ENCODE measurements at places on chromosomes 1 and 21. TPM values are rescaled to one million over a fixed set of nuclear protein-coding genes. Genes with fewer than 3 reads are reported as not detected.

- no peak for DNase-seq
Measured at GRCh38 chr1:63414691-63415365, 47.4 kb downstream of the ALG6 start.

DNA sequence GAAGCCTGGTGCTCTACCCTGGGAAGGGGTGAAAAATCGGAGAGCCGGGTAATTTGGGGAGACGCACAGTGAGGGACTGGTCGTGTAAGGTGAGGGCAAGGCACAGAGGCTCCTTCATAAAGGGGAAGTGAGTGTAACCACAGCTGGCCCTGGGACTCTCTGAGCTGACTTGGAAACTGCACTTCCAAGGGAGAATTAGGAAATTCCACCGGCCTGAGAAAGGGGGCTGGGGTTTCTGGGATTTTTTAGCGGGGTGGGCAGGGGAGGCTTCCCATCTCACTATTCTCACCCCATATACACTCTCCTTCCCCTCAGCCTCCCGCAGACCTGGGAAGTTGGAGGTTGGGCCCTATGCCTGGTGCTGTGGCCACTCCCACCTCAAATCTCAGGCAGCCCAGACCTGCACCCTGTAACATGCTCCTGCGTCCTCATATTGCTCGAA, 88.3 kb upstream of the IPO9 start:
- DNase-seq: peak; percentile 3

- no peak for DNase-seq
Measured at GRCh38 chr1:195794225-195794624, 814.0 kb downstream of the KCNT2 start.

DNA sequence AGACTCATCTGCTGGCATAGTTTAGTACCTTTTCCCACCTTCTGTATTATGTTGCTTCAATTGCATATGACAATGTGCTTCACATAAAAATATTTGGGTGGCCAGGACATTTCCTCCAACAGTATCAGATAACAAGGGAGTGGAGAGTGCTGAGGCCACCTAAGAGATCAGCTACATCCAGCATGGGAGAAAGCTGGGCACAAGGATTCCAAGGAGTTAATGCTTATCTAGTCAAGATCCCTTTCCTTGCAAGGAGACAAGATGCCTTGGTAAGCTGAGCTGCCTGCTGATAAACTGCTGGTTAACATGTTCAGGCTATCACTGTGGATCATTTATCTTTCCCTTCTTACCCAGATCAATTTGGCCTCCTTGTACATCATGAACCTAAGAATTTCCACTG, 5.4 kb downstream of the TACSTD2 start:
- no peak for DNase-seq

DNA sequence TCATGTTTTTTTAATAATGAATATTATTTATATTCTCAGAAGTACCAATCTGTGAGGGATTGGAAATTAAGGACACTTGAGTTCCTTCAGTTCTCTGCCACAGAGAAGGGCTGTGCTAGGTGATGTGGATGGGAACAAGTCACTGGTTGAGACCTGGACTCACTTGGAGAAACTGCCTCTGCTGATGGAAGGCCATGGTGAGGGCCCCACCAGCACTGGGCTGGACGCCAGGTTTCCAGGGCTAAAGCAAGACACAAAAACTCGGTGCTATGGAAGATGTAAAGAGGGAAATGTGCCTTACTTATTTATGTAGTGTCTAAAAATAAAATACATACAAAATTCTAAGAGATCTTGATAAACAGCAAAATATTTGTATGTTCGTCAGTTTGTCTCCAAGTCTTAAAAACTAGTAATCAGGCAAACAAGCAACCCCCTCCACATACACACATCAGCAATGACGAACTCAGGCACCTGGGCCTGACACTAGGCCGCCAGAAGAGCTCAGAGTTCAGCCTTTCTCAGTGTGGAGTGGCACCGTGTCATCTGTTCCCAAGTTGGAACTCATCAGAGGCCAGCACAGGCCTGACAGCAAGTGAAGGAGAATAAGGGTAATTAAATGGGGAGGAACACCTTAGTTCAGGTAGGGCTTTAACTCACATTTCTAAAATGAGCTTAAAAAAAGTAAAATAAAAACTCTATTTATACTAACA, 19.6 kb downstream of the SIPA1L2 start:
- no peak for DNase-seq

GRCh38 chr1:215508311-215508710, 58.8 kb upstream of the KCTD3 start:
- DNase-seq: no peak

GRCh38 chr1:158998037-158998780, 11.5 kb upstream of the IFI16 start:
- no peak for DNase-seq

- DNase-seq: no peak
Measured at GRCh38 chr1:199684686-199685273, 342.7 kb upstream of the NR5A2 start.

DNA sequence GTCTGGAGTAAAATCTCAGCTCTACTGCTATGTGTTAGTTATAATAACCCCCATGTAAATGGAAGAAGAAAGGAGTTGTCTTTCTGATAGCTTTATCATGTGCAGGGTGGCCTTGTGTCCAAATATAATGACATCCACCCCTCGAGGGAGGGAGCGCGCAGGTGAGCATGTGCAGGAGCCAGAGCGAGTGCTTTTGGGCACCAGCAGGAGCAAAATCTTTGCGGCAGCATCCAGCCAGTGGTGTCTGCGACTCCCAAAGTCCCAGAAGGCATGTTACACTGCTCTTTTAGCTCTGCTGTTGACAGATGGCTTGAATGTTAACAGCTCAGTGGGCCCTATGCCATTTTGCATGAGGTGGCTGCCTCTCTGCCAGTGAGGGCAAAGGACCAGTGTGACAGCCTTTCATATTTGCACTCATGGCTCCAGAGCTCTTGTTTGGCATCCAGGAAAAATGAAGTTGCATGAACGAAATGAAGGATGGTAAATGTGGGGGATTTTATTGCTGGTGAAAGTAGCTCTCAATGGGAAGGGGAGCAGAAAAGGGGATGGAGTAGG, 146.7 kb downstream of the HMCN1 start:
- no peak for DNase-seq

DNA sequence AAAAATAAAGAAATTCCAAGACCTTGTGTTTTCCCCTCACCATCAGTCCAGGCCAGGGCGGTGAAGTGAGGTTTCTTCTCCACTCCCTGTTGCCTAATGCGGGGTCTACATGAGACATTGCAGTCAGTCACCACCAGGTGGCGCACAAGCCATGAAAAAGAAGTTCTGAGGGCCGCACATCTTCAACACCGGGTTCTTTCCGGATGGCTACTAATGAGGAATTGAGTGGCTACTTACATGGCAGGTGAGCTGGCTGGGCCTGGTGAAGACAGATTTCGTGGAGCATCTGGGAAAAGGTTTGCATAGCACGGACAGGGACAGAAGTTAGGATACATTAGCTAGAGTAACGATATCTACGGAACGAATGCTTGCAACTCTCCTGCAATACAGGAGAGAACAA, 15.8 kb upstream of the S100A11 start:
- DNase-seq: peak; percentile 78

- no peak for DNase-seq
Measured at GRCh38 chr1:70318191-70318590, 36.3 kb downstream of the ANKRD13C start.

GRCh38 chr1:109185357-109185756, 28.4 kb upstream of the SARS1 start:
- no peak for DNase-seq

DNA sequence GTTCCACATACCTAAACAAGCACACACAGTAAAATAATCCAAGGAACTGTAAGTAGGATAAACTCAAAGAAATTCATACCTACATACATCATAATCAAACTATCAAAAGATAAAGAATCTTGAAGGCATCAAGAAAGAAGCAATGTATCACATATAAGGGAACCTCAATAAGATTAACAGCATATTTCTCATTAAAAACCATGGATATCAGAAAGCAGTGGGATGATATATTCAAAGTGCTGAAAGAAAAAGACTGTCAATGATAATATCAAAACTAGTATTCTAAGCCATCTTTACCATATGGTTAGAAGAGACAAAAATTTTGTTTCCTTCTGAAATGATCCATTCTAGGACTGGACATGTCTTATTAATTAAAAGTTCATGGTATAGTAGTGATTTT, 37.1 kb upstream of the ADAM30 start:
- no peak for DNase-seq

GRCh38 chr1:104163912-104164476, 414.3 kb downstream of the AMY1C start:
- DNase-seq: no peak

DNA sequence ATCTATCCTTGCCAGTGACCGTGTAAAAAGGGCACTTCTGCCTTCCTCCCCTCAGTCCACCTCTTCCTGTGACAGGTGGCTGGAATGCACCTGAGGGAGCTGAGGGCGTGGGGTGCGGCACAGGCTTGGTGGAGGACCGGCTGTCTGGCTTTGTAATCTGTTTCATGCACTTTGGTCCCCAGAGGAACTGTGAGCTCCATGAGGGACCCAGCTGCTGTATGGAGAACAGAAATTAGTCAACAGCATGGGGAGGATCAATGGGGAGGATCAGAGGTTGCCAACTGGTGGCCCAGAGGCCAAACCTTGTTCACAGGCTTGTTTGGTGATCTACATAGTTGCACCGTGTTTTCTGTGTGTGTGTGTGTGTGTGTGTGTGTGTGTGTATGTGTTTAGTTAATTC, 19.0 kb upstream of the LUZP1 start:
- DNase-seq: no peak

- no peak for DNase-seq
Measured at GRCh38 chr1:36248250-36248894, 24.1 kb downstream of the THRAP3 start.

DNA sequence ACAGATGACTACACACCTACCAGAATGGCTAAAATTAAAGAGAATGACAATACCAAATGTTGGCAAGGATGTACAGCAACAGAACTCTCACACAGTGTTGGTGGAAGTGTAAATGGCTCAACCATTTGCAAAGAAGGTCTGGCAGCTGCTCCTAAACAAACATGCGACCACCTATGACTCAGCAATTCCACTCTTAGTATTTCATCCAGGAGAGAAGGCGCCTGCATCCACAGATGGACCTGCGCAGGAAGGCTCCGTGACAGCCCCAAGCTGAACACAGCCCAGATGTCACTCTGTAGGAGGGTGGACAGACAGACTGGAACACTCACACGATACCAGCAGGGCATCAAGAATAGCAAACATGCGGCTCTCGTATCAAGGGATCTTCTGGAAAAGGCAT, 6.7 kb downstream of the PTTG1IP start:
- no peak for DNase-seq

- no peak for DNase-seq
Measured at GRCh38 chr21:34852448-34852847, 183.7 kb downstream of the CLIC6 start.

- DNase-seq: no peak
Measured at GRCh38 chr1:20078171-20078651, 8.2 kb downstream of the PLA2G5 start.

DNA sequence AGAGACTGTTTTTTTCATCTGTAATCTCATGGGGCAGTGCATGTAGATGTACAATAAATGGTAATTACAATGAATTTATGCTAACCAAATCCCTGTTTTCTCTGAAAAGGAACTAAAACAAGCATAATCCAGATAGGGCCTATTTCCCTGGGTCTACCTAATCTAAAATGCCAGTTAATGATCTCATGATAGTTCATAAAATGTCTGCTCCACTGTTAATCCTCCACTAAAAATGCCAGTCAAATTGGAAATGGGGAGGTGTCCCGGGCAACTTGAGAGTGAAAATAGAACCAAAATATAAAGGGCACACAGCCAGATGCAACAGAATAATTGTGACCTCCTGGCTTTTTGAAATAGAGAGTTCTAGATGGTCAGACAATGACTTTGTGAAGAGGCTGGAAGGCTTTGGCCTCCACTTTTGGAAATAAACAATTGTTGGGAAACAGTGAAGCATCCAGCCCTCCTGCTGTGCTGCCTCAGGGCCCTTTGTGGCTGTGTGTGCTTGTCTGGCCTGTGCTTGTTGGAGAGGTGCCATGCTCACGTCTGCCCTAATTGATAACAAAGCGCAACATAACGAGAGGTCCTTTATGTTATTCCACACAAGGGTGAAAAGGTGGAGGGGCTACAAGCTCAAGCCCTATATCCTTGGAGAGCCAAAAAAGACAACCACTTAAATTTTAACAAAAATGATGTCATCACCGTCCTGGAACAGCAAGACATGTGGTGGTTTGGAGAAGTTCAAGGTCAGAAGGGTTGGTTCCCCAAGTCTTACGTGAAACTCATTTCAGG, 97.7 kb downstream of the ATP5PO start:
- DNase-seq: no peak

DNA sequence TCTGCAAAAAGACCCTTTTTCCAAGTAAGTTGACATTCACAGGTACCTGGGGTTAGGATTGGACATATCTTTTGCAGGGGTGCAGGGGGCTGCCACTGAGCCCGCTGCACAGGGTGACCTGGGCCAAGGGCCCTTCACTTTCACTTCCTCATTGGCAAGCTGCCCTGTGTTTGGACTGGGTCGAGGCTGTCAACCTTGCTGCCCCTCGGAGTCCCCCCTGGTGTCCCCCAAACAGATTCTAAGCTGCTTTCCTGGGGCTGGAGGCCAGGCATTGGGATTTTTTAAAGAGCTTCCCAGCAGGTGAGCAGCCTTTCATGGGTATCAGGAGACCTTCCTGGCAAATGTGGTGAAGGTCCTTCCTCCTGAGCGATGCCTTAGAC, 7.9 kb upstream of the UMODL1 start:
- DNase-seq: peak; percentile 26

DNA sequence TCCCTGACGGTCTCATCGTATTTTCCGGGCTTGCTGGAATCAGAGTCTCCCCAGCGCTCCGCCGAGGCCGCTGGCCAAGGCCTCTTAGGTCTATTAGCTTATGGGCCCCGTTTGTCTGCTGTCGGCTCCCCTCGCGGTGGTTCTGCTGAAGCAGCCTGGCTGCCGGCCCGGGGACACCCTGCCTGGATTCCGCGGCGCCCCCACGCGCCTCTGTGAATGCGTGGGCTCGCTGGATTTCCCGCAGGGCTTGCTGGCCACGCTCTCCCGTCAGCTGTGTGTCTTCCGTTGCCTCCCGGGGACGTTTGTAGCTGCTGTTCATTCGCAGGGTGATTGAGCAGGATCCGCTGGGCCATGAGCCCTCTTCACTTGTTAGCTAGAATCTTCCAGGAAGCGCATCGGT, 8.4 kb downstream of the LRRC3 start:
- no peak for DNase-seq

- no peak for DNase-seq
Measured at GRCh38 chr1:33460947-33461629, 11.4 kb upstream of the ZSCAN20 start.

The OR2M3 gene
- not detected for total RNA-seq

The ELAVL4 gene
- total RNA-seq: not detected

The SCNM1 gene
- 86.3 TPM for total RNA-seq

The FMN2 gene
- total RNA-seq: not detected

The C21orf58 gene
- 13.4 TPM for total RNA-seq

The C4BPB gene
- not detected for total RNA-seq

The CLCN6 gene
- total RNA-seq: 9.3 TPM

The TRPM2 gene
- total RNA-seq: 2.6 TPM
